Neural progenitor cell (in vitro differentiated cells): ENCODE measurements at places on chromosomes 2 and 18.
A peak's percentile ranks its signal among the peaks of the same experiment; 100 is the strongest.

GRCh38 chr2:54577944-54578647 lies 122.0 kb downstream of the SPTBN1 start:
- peak; percentile 55 for DNase-seq

DNA sequence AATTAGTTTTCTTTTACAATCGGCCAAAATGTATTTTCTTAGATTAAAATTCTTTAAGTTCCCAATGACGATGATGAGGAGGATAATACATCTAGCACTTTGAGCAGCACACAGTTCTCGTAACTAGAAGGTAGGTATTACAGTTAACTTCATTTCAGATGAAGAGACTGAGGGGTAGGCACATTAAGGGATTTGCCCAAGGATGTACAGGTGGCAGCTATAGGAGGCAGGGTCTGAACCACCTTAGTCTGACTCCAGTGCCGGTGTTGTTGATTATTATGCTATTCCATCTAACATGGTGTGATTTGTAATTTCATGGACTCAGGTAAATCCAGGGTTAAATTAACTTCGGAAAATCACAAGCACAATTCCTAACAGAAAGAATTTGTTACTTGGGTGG lies 1.1 kb downstream of the CD28 start:
- no peak for DNase-seq

DNA sequence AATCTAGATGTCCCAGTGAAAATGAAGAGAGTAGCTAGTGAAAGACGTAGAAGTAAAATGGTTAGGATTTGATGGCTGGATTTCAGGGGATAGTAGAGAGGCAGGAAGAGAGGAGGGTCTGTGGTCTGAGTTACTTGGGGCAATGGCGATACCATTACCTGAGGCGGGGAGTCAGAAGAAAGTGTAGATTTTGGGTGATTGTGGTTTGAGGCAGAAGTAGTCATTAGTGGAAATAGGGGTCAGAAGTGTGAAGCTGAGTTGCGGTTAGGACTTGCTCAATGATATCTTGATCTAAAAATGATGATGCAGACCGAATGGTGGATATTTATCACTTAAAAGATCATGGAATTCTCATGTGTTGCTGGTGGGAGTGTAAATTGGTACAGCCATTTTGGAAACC lies 41.0 kb downstream of the CEP192 start:
- no peak for DNase-seq

DNA sequence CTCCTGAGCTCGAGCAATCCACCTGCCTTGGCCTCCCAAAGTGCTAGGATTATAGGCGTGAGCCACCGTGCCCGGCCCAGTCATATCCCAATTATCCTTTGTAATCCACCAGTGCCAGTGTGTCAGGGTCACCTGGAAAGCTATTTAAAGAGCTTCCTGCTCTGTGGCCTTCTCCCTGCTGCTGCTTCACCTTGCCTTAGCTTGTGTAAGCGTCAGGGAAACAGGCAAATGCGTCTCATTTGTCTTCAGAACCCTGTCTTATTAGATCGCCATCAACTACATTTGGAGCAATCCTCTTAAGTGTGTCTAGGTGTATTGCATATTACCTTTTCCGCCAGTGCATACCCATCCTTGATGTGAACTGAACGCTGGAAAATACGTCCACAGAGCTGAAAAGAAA lies 10.2 kb downstream of the KIF5C start:
- no peak for DNase-seq

GRCh38 chr18:12009581-12010140 lies 28.4 kb downstream of the IMPA2 start:
- DNase-seq: no peak

DNA sequence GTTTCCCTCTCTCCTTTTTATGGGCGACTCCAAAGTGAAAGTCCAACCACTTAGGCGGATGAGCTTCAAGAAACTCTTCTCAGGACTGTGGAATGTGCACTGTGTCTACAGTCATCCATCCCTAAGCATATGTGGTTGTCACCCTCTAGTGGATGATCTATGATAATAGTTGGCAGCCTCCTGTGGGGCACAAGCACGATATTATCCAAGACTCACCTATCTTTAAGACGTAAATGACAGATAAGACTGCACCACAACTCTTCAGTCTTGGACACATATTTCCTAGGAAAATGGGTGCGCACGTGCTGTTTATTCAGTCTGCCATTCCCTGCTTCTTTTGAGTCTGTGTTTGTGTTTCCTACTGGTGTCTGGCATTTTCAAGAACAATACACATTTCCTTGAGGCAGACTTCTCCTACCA lies 145.5 kb upstream of the CTAGE1 start:
- DNase-seq: peak; percentile 75

DNA sequence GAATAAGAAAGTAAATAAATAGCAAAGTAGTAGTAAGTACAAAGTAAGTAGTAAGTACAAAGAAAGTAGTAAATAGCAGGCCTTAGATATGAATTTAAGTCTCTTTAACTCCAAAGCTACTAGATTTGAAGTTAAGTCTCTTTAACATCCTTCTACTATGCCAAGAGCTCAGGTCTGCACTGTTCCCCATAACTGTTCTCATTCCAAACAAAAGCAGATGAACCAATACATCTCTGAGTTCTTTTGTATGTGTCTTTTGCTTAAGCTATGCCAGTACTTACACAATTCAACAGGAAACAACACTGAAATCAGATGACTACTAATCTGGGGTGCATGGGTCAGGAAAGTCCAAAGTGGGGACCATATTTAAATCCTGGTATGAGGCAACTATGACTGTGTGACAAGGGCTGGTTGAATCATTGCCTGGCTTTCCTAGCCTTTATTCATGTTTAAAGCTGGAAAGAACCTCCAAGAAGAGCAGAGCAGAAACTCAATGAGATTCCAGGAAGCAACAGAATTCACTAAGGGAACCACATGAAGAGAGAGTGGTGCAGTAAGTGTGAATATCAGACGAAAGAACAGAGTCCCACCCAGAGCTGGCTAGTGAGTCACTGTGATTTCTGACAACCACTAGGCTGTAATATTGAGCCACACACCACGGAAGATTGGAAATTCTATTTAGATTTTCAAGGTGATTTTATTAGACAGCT lies 51.0 kb upstream of the CYP26B1 start:
- no peak for DNase-seq

DNA sequence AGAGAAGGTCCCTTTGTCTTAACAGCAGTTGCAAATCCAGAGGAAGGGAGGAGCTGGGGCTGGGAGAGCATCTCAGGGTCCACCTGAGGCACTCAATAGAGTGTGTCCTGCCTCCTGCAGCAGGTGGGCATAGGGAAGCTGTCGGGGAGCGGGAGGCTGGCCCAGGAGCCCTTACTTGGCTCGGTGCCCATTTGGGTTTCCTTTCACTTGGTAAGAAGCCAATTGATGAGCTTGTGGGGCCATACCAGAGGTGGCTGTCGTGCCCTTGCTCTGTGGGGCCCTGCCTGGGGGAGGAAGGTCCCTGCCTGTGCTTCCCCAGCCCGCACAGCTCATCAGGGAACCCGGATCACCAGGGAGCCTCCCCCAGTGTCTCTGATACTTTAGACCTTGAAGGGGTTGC lies 229.7 kb downstream of the DYSF start:
- DNase-seq: no peak

- DNase-seq: no peak
These were observed 6.0 kb downstream of the CTIF start for GRCh38 chr18:48544661-48545415.

DNA sequence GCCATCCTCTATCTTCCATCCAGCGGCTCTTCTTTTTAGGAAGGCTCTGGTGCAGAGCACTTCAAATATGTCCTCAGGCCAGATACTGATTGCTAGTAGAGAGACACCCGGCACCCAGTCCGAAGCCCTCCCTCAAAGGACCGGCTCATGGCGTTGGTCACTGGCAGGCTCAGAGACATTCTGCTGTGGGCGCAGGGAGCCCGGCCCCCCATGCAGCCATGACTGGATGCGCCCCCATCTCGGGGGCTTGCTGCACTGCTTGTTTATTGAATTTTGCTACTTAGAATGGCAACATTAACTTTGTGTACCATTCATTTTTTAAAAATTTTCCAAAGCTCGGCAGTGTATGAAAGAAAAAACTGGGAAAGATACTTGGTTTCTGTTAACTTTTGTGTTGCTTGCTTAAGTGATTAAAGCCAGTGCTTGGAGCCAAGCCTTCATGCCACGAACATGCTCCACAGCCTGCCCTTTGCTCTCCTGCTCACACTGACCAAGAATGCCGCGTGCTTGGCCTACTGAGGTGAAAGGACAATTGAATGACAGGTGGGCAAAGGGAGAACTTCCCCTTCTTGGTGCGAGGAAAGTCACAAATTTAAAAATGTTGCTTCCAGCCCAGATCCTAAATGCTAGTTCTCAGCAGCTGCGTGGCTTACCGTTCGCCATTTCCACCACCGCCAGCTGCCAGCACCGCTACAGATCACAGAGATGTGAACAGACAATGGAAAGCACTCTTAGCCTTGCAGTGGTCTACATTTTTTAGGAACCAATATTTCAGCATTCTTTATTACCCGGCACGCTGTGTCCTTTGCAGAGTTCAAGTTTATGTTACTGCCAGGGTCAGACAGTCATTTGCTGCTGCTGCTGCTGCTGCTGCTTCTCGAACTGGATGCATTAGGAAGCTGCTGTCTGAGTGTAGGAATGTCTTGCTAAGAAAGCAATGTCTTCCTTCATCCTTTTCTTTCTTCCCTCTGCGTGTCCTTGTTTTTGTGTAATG lies 76.7 kb downstream of the FAM210A start:
- DNase-seq: no peak

GRCh38 chr2:44655401-44655864 lies 286.1 kb upstream of the SIX3 start:
- DNase-seq: no peak

- no peak for DNase-seq
These were observed 150.4 kb upstream of the HDAC4 start for GRCh38 chr2:239551206-239551605.

DNA sequence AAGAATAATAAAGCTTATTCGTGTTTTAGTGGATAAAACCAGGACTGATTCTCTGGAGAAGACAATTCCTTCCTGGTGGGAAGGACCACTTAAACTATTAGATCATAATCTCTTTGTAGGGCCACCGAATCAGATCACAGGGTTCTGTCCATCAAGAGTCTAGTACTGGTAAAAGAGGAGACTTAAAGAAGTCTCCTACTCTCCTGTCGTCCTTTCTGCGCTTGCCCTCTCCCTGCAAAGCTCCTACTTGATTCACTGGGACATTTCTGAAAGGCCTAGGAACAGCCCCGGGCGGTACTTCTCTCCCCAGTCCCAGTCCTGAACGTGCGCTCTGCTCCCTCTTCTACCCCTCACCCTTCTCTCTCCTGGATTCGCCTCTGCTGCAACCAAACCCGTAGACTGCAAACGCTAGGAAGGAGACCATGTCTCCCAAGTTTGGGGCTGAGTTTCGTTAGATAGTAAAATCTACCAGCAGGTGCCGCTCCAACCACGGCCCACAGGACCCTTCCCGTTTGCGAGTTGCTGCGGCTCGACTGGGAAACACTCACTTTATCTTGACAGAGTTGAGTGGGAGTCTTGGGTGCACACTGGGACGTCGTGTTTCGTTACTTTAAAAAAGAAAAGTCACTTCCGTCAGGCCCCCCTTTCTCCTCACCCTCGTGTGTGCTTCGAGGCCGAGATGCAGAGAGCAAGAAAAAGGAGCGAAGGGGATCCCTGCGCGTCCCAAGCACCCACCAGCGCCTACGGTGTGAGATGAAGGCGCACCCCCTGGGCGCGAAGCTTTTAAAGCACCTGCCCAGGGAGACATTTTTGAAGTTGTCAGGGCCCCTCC lies 923 bp downstream of the FIGLA start:
- peak; percentile 89 for DNase-seq

DNA sequence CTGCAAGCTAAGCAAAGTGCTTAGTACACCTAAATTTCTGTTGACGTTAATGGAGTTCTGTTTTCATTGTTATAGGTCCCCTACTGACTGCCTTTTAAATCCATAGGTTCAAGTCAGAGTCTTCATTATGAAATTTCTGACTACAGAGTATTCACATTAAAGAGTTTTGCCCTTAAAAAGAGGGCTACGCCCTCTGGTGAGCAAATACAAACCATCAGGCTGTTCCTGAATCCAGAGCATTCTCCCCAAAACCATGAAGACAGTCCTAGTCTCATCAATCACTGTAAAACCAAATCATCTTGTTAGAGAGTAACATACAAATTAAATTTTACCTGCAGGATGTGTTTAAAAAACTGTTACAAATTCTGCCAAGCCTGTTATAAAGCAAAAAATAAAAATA lies 1091.7 kb downstream of the TDRD15 start:
- DNase-seq: no peak

DNA sequence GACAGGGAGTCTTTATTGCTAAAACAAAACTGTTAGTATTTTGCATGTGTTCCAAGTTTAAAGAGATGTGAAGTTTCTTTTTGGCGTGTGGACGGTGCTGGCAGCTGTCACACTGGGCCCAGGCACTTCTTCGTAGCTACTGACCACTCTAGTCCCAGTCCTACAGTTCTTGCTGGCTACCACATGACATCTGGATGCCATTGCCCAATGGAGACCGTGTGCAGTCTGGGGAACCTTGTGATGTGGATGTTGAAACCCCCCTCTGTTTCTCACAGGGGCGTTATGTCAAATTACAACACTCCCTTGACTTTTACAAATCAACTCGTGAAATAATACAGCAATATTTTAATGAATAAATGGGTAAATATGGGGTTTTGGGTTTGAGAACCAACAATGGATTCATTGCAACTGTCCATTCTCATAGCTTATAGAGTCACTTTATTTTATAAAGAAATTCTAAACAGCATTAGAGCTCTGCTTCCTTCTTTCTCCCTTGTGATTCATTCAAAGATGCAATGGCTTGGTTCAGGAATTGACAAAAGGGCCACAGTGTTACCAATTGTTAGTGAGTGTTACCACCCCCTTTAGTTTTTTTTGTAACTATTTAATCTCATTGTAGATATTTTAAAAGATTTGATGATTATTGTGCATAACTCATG lies 1.2 kb downstream of the GPD2 start:
- DNase-seq: peak; percentile 5

DNA sequence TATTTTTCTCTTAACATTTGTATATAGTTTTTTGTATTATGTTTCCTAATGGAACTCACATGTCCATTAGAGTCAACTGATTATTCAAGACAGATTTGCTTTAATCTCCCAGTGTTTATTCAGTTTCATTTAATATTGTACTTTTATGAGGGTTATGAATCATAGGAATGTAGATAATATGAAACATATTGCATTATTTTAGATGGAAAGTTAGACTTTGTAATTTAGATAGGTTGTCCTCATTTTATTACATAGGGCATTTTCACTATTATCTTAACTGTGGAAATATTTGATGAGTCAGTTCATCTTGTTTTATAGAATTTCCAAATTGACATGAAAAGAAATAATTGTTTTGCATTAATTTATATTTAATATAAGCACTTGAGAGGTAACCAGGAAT lies 240.8 kb downstream of the PLCL1 start:
- no peak for DNase-seq

DNA sequence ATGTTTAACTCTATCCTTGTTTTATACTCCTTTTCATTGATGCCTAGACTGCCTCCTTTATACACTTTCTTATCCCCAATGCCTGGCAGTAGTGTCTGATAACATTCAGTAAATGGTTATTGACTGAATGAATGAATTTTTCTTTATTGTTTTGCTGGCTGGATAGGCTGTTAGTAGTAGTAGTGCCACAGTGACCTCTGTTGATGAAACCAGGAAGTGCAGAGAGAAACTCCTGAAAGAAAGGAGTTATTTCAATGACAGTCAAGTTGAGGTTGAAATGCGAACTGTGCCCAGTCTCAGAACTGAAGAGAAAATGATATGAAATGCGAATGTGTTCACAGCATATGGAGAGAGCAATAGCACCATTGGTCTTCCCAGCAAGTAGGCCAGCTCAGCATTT lies 26.8 kb upstream of the SLC9A2 start:
- DNase-seq: peak; percentile 19
